ENCODE measurements at places on chromosomes 3 and 15.
A peak's percentile ranks its signal among the peaks of the same experiment; 100 is the strongest.

DNA sequence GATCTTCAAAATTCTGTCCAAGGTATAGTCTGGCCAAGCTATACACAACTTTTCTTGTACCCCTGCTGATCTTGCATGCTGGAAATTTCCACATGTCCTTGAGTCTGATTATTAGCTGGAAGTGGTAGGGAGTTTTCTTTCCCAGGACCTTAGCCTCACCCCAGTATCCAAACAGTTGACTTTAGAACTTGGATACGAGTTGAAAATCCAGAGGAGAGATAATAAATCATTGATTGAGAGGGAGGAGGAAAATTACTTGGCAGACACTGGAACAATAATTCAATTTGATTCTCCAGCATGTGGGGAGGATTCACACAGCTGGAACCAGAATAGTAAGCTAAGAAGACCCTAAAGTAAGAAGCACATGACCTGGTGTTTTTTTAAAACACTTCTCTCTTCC is 116.4 kb downstream of the IL5RA start:
- DNase-seq, result peak; percentile 48

DNA sequence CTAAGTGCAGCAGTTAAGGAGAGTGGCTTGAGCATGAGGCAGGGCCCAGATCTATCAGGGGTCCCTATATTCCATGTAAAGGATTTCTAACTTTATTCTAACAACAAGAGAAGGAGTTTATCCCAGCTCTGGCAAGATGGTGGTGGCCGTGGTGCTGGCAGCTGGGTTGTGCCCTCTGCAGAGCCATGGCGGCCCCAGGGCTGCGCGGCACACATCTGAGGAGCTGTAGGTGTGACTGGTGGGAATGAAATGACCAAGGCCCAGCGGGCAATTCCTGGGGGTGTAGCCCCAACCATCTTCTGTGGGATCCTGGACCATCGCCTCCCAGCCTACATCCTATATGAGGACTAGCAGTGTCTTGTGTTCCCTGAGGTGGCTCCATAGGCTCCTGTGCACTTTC is 263.5 kb downstream of the CNTN4 start:
- DNase-seq, result no peak

DNA sequence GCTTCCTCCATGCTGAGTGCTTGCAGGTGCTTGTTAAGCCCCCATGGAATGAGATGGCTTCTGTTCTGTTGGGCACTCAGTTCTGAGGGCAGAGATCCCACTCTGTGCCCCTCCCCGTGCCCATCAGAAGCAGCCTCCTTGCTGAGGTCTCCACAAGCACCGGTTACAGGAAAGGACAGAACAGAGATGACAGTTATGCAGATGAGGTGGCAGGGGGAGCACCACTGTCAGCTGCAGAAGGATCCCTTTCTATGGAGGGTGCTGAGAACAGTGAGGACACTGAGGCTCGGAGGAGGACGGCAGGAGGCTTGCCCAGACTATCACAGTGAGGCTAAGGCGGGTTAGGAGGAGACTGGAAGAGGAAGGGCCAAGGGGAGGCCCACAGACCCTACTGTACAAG is 12.4 kb downstream of the CACNA2D2 start:
- DNase-seq, result no peak

- no peak for DNase-seq
These were observed 56.2 kb downstream of the FHIT start for GRCh38 chr3:61194892-61195538.

DNA sequence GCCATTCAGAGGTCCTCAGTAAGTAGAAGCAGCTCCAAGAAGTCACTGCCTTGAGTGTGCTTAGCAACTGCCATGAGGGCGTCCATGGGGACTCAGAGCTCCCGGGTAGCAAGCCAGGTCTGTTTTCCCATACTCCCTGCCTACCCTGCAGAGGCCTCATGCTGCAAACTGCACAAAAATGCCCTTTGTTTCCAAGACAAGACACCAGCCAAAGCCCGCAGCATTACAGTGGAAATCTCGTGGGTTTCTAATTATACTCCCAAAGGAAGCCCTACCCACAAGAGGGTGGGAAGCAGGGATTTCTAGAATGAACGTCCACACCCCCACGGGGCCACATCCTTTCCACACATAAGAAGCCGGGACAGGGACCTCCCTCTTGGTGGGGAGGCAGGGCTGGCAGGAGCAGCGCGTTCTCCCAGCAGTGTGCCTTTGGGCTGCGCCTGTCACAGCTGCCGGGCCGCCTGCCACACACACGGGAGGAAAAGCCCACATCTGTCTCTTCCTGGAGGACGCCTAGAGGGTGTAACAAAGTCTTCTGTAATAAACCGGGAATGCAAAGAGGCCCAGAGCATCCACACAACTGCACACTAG is 31.1 kb downstream of the FAM174B start:
- peak; percentile 61 for DNase-seq

DNA sequence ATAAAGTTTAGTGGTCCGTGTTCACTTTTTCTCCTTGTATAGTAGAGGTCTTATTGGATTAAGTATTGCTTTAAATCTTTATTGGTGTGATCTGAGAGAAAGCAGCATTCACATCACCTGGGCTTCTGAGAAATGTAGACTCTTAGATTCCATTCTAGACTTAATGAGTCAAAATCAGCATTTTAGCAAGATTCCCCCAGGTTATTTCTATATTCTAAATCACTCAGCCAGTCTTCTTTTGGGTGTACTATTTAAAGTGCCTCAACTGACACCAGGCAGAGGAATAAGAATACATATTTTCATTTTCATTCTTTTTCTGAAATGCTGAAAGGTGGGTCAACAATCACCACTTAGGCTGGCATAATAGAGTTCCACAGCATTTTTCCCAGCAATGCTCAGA is 481.7 kb downstream of the TUSC7 start:
- DNase-seq, result no peak

DNA sequence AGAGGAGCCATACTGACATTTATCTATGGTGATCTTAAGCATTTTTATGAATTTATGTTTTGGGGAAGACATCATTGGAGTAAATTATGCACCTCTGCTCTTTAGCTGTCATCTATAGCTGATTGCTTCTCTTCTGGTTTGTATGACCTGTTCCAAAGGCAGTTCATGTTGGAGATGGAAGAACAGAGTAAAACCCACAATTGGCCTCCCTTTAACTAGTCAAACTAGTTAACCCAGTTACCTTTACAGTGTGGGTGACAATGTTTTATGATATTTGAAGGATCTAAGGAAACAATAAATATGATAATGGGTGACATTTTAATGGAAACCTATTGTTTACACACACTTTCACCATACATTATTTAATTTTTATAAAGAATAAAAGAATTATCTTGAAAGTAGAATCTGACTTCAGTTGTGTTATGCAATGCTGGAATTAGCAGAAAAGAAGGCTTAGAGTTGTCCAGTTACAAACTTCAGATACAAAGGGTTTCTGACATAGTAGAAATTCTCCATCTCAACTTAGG is 263.5 kb downstream of the NFKBIZ start:
- no peak for DNase-seq

- DNase-seq, result no peak
These were observed 15.9 kb downstream of the VEPH1 start for GRCh38 chr3:157487339-157487738.

GRCh38 chr3:55341502-55342031 is 145.5 kb downstream of the WNT5A start:
- no peak for DNase-seq

- DNase-seq, result no peak
These were observed 92.6 kb upstream of the KCNMB2 start for GRCh38 chr3:178443634-178444033.

Data from lung (tissue), 17 donors.